ENCODE measurements at places on chromosomes 11 and 22.

DNA sequence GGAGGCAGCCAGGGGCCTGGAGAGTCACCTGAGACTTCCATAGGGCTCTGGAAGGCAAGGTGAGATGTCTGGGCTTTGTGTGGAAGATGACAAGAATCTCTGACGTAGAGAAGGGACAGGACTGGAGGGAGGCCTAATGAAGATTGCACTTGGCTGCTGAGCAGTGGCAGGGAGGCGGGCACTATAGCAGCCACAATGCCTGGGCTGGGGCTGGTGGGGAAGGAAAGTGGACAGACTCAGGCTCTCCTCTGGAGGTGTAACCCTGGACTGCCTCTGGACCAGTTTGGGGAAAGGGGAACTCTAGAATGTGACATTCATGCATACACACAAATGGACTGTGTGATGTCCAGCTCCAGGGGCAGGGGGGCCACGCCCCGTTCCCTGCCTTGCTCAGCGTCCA lies 34.3 kb upstream of the CYP2D6 start:
- DNase-seq = no peak

GRCh38 chr11:362642-363442 lies 6.5 kb upstream of the B4GALNT4 start:
- DNase-seq = peak; percentile 29

DNA sequence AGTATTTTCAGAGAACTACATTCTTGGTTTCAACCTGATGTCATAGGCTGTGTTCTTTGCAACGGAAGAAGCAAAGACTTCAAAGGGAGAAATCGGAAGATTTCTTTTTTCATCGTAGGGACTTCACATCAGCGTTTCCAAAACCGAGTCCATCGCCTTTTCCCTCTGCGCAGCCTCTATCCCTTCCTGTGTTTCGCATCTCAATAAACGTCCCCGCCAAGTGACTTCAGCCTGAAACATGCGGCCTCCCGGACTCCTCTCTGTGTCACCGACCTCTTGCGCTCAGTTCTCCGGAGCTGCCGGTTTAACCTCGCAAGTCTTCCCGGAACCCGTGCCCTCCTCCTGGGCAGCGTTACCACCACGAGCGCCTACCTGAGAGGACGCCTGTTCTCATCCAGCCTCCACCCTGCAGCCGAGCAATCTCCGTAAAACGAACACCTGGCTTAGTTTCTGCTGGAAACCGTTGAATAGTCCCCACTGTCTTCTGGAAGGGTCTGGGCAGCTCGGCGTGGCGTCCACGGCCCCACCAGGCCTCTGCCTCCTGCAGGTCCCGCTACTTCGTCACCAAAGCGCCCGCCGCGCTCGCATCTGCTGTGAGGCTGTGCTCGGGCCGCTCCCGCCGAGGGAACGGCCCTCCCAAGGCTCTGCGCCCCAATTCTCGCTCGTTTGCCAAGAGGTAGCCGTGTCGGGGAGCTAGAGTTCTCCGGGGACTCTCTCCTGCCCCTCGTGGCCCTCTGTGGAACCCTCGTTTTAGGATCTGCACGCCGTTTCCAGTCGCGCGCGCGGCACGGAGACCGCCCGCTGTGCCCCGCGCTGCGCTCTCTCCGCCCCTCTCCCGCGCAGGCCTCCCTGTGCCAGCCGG lies at the start of gene GLB1L3:
Gene GLB1L3 (plus strand): TSS at position 846 of the 862 bp plus-strand sequence. CDS start 362 bp downstream, outside the sequence.
- DNase-seq = peak; percentile 73

DNA sequence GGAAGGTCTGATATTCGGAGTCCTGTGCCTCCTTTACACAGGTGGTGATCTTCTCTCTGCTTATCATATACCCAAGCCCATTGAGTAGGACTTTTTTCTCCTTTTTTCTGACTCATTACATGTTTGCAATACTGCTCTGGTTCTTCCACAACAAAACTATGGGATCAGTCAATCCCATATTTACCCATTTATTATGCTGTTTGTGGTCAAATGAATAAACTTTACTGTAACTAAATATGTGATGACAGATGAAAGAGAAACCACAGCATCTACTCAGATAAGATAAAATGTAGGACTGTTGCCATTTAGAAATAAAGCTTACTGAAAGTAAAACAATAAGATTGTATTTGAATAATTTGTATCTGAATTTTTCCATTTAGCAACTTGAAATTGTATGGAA lies 958.7 kb upstream of the FAT3 start:
- no peak for DNase-seq

DNA sequence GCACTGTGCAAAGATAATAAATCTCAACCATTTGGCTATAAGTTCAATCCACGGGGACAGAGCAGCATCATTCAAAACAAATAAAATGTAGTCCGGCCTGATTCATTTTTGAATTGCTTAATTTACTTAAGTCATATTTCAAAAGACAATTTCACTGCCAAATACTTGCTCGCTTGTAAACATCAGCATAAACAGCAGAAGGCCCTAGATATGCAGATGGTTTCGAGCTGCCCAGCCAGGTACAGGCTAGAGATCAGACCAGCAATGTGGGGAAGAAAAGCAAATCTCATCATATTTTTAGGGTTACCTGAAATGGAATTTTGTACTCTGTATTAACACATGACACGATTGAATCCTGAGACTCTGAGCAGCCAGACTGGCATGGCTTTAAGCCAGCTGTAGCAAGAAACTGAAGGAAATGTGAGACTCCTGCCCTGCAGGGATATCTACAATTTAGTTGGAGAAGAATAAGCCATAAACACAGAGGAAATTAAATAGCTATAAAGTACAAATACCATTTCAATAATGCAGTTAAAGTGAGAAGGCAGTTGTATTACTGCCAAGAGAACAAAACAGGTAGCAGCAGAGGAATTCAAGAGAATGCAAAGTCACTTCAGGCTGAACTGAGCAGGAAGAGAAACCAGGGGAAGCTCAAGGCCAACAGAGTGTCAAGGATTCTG lies 440.3 kb downstream of the ETS1 start:
- no peak for DNase-seq

DNA sequence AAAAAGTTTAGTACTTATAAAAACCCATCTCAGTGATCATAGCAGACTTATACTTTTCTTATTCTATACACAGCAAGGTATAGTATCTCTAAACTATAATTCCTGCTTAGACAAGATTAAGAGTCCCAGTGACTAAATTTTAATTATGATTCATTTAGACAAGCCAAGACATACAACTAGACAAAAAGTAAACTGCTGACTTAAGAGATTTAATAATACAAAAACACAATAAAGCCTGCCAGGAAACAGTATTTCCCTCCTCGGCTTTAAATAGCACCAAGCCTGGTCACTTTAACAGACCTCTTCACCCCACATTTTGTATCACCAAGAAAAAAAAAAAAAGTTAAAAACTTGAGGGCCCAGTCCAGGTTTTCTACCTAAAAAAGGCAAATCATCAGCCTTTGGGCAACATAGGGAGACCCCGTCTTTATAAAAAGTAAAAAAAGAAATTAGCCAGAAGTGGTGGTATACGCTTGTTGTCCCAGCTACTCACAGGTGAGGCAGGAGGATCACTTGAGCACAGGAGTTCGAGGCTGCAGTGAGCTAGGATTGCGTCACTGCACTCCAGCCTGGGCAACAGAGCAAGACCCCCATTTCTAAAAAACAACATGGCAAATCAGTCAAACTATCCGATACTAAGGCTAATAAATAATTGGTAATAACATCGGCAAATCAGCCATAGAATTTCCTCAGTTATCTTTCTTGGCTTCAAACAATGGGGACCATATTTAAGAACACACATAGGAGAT lies 53.8 kb downstream of the SIK3 start:
- DNase-seq = no peak

DNA sequence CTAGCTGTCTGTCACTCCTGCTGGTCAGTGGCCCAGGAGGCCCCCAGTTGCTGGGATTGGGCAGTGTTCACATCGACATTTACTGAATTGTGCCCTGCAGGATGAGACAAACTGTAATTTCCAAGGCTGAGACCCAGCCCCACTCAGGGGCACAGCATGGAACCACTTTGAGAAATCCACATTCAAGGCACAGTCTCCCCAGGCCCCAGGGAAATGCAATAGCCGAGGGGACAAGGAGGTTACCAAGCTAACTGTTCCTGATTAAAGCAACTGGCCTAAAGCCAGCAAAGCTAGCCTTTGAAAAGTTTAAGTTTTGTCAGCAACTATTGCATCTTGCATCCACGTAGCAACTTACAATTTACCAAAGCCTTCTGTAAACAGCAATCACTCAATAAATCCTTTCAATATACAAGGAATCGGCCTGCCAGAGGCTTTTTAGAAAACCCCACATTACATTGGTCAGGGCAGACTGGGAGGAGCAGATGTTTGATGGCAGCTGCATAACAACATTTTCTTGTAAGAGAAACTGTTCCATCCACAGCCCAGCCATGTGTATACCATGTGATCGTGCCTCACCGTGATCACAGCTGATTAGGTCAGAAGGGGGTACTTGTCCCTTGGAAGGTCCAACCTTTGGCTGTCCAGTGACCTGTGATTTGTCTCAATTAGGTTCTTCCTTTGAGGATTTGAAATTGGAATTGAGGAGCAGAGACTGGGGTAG lies 103.9 kb downstream of the TENM4 start:
- no peak for DNase-seq

DNA sequence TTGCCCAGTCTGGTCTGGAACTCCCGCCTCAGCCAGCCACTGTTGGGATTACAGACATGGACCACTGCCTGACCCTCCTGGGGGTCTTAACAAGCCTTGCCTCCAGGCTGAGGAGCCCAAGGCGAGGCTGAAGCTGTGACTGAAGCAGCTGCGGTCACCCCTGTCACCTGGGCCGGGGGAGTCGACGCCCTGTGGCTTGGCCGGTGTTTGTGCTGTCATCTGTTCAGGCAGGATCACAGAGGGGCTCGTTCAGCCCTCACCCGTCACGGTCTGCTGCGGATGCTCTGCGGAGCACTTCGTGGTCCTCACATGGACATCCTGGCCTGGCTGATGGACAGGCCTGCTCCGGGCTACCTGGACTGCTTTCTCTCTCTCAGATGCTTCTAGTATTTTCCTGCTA lies 23.8 kb downstream of the TRMU start:
- DNase-seq = no peak

All from activated CD4-positive, CD25-positive, alpha-beta regulatory T cell treated with anti-CD3 and anti-CD28 coated beads, Interleukin-2, amount 50 U/mL, for 72 hours (primary cell).